ENCODE measurements at places on chromosomes 7 and 10.

DNA sequence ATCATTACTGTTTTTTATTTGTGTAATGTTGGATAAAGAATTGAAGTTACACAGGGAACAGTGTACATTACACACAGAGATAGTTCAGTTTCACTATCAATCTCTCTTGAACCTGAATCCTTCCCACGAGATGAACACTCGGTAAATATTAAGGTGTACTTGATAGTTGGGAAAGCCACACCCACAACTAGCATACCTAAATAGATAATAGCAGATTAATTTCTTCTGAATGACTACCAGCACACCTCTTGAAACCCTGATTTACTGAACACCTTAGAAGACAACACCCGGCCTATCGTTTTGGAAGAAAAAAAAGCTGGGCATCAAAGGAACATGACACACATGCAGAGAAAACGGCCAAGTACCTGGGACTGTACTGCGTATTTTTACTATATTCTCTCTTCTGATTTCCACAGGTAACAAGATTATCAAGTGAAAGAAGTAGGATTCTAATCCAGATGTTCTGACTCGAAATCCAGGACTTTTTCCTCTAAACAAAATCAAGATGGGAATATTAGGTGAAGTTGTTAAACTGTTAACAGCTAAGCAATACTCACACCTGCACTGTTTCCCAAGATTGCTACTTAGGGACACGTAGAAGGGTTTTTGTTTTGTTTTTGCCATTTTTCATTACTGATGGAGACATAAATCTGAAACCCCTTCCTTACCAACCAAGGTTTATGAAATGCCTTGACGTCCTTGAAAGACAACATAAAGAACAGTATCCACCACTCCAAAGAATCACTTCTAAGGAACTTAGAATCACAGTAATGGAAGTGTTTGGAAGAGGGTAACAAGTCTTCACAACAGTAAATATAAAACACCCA, 1.0 kb downstream of the CCDC186 start:
- peak overlapping the region; percentile 97 for H3K4me3 ChIP-seq
- H3K27ac ChIP-seq = peak overlapping the region; percentile 95
- no peak for DNase-seq
- H3K27me3 ChIP-seq = no peaks in the 10 kb centered on the region
- peaks cover 34% of the 10 kb centered on the region for H3K4me1 ChIP-seq

- no peak overlapping the region for H3K4me3 ChIP-seq
- no peak for DNase-seq
- H3K27ac ChIP-seq = no peak overlapping the region
- H3K27me3 ChIP-seq = peaks cover 3% of the 10 kb centered on the region
- no peaks in the 10 kb centered on the region for H3K36me3 ChIP-seq
Observed at GRCh38 chr7:69518705-69519077, 79.6 kb upstream of the AUTS2 start.

GRCh38 chr7:40402661-40403060, 267.9 kb downstream of the SUGCT start:
- H3K36me3 ChIP-seq = no peaks in the 10 kb centered on the region
- H3K4me3 ChIP-seq = no peak overlapping the region
- DNase-seq = no peak

- H3K27me3 ChIP-seq = no peaks in the 10 kb centered on the region
- no peak overlapping the region for H3K27ac ChIP-seq
- H3K36me3 ChIP-seq = no peaks in the 10 kb centered on the region
- no peak overlapping the region for H3K4me3 ChIP-seq
- DNase-seq = no peak
Observed at GRCh38 chr7:20713792-20714191, 72.9 kb downstream of the SP8 start.

DNA sequence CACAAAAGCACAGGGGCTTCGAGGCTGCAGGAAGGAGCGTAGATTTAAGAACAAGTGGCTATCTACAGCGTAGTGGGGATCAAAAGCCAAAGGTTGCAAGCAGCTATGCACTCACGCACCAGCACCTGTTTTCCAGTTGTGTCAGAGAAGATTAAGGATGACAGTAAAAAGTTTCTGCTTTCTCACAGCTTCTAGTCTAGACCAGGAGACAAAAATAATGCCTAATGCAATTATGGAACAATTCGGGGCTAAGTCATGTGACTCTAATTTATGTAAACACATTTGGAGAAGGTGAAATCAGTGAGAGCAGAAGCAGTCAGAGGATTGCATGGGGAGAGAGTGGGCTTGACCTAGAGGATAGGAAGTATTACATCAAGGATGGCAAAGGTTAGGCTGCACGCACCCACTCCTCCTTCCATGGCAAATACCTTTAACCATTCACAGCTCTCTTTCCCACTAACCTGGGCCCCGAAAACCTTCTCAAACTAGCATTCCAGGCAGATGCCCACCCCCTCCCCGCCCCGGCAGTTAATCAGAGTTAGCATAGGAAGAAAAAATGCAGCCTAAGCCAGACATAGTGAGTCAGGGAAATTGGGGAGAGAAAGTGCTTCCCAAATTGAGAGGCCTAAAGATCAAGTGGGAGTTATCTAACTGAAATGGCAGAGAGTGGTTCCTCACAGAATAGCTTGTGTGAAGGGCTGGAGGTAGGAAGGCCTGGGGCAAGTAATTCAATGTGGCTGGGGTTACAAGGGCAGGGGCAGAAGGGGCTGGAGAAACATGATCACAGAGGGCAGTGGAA, 48.2 kb upstream of the GPAM start:
- no peaks in the 10 kb centered on the region for H3K27me3 ChIP-seq
- DNase-seq = no peak
- peaks cover 27% of the 10 kb centered on the region for H3K4me1 ChIP-seq
- no peak overlapping the region for H3K27ac ChIP-seq

DNA sequence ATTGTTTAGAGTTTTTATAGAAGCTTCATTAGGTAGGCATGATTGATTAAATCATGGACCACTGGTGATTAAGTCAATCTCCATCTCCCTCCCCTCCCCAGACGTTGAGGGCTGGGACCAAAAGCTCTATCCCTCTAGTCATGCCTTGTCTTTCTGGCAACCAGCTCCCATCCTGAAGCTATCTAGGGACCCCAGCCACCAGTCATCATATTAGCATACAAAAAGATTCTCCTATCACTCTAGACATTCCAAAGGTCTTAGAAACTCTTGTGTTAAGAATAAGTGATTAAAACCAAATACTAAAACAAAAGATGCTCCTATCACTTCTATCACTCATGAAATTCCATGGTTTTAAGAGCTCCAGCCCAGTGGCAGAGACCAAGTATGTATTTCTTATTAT, 178.2 kb downstream of the RAPGEF5 start:
- no peak overlapping the region for H3K4me3 ChIP-seq
- H3K4me1 ChIP-seq = peaks cover 11% of the 10 kb centered on the region
- no peaks in the 10 kb centered on the region for H3K27me3 ChIP-seq
- H3K27ac ChIP-seq = no peak overlapping the region

Data from activated B cell treated with CpG ODN at 0.5 μM for 24 hours (primary cell).